Lung (tissue), 17 donors: ENCODE measurements at places on chromosomes 5 and 9. TPM values are rescaled to one million over a fixed set of nuclear protein-coding genes. Genes with fewer than 3 reads are reported as not detected.

The MEGF10 gene
- 0.21 TPM for total RNA-seq

DNA sequence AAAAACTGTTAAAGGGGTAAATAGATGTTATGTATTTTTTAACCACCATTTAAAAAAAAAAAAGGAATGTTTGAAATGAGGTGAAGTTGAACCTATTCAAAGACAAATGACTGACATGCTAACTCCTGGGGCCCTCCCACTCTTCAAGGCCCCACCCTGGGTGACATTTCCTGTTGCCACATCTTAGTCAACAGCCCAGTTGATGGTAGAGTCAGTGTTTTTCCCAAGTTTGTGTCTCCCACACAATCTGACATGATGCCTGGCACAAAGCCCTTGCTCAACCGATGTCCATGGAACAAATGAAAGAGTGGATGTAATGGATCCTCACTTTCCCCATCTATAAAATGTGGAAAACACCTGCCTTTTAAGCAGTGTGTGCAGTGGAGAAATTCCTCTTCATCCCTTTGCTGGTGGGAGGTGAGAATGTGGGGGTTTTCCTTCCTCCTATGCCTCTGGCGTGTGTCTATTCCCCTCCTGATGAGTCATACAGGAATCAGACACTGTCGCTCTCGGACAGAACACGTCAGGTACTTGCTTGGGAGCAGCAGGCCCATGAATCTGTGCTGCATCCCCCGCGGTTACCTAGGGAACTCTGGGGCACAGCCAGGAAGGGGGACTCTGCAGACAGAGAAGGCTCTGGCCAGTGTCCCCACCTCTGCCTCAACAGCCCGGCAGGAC lies 13.7 kb upstream of the ADRA1B start:
- H3K36me3 ChIP-seq, result no peaks in the 10 kb centered on the region
- H3K4me3 ChIP-seq, result no peak overlapping the region
- no peak overlapping the region for H3K27ac ChIP-seq
- peaks cover 1% of the 10 kb centered on the region for H3K4me1 ChIP-seq
- DNase-seq, result no peak

DNA sequence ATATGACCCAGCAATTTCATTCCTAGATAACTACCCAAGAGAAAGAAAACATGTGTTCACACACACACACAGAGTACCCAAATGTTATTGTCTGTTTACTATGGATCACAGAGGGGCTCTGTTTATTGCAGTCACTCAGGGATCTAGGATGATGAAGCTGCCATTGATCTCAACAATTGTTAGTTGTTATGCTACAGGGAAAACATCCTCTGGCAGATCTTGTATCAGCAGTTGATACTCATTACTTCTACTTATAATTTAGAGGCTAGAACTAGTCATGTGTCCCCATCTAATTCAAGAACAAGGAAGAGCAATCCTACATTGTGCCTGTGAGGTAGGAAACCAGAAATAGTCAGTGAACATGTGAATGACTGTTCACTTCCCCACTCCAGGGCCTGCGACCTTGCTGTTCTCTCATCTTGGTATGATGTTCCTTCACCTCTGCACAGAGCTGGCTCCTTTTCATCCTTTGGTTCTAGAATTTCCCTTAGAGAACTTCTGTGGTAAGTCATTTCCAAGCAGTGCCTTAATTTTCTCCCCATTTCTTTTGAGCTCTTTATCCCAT lies 30.3 kb downstream of the NMUR2 start:
- no peaks in the 10 kb centered on the region for H3K27me3 ChIP-seq
- no peak for DNase-seq
- H3K36me3 ChIP-seq, result no peaks in the 10 kb centered on the region
- H3K4me1 ChIP-seq, result no peaks in the 10 kb centered on the region

DNA sequence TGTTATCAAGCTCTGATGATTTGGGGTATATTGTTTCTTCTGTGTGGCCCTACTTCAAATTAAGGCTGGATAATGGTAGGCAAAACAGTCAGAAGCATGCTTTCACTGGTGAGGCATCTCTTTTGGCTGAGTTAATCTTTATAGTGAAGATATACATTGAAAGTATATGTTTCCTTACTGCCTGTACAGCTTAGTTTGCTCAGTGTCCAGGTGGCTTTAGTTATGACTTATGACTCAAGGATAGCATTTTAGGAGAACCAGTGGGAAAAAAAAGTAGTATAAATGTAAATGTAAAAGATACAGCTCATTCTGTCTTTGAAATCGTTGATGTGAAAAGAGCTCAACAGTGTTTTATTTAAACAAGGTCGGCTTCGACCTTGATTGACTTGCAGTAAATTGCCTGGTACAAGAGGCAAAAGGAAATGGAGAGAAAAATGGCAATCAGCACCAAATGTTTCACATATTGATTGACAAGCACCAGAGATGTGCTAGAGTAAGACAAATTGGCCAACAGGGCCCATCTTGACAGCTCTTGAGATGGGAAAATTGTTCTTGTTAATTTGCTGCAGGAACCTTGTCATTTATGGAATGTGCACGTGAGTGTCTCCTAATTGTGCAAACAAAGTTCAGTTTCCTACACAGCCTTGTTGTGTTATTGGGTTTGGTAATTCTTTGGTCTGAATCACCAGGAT lies 447.4 kb upstream of the WWC1 start:
- H3K27me3 ChIP-seq, result no peaks in the 10 kb centered on the region
- no peaks in the 10 kb centered on the region for H3K4me1 ChIP-seq
- no peaks in the 10 kb centered on the region for H3K36me3 ChIP-seq
- no peak overlapping the region for H3K4me3 ChIP-seq
- no peak for DNase-seq

DNA sequence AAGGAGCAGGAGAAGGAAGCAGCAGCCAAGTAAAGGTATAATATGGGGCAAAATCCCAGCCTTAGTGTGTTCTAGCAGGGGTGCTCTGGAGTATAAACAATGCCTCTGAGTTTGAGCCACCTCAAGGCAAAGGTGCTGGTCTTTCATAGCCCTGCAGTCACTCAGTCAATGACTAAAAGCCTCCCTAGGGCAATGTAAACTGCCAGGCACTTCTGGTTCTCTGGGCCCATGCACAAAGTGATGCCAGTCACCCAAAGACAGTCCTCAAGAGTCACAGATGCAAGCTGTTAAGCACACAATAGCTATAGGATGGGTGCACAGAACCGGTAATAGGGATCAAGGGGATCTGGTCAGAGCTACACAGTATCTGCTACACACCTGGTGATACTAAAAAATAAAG lies 12.6 kb downstream of the ZBTB5 start:
- H3K27me3 ChIP-seq, result no peaks in the 10 kb centered on the region
- DNase-seq, result no peak
- H3K4me3 ChIP-seq, result no peak overlapping the region
- no peak overlapping the region for H3K27ac ChIP-seq
